ENCODE measurements at places on chromosomes 7 and 10.

DNA sequence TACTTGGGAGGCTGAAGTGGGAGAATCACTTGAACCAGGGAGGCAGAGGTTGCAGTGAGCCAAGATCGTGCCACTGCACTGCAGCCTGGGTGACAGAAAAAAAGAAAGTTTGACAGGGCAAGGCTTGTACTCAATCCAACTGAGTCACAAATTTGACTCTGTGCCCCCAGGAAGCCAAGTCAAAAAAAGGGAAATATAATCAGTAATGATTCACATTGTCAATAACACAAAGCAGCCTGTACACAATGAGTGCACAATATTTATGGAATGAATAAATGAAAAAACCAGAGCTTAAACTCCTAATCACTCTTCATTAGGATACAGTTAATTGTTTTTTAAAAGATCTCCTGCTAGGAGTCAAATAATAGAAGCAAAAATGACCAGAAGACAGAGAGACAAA lies 6.4 kb downstream of the NAPEPLD start:
- no peak for DNase-seq

DNA sequence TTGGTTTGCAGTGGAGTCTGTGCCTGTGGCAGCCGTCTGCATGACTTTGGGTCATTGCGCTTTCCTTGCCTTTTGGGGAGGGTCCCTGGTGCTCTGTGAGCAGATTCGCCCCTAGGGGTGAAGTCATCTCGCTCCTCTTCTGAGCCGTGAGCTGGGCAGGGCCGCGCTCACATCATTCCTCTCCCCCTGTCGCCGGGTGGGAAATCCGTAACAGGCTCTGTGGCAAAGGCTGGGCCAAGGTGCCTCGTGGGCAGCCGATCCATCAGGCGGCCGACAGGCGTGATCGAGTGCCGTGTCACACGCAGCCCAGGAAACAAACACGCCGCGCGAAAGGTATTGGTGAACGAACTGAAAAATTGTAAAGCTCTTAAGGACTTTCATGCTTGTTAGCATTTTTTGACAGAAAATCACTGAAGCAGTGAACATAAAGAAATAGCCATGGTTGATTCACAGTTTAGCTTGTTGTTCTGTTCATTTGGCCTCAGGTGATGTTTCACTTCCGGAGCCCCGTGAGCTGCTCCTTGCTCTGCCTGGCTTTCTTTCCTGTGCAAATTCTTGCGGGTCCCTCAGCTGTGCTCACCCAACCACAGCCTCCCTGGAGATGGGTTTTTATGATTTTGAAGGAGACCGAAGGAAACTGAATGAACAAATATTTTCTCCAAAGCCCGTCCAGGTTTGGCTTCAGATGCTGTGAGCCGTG lies 122.1 kb downstream of the NKX6-2 start:
- DNase-seq = no peak

DNA sequence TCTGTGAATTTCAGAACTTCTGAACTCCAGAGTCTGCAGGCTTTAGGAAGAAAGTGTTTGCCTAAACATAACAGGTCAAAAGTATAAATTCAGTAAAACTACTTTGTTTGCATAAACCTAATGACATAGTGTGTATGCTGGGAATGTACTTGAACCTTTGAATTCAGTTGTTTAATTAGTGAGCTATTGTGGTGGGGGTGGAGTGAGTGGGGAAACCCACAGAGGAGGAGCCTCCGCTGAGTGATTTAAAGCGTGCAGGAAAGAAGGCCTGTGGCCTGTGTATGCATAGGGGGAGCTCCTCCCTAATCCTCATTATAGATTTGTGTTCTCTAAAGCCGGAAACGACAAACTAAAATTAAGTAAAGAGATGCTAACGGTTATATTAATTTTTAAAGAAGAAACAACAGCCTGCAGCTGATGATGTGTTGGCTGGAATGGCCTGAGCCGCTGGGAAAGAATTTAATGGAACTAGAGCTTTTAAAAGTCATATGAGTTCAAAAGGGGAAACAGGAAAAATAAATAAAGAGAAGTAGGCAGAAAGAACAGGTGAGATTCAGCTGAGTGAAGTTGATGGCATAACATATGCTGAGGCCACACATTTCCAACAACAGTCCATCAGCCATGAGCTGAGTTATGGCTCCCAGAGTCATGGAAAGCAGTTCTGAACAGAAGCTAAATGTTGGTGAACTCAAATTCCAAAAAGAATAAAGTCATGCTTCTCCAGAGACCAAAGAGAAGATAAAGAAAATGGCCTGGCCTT lies 595.0 kb downstream of the GRM8 start:
- no peak for DNase-seq

GRCh38 chr10:91460681-91461080 lies 50.5 kb downstream of the HECTD2 start:
- DNase-seq = peak; percentile 10

- DNase-seq = no peak
Observed at GRCh38 chr7:135109562-135109961, 38.3 kb upstream of the TMEM140 start.

- DNase-seq = no peak
Observed at GRCh38 chr7:128383776-128384175, 22.3 kb upstream of the PRRT4 start.

DNA sequence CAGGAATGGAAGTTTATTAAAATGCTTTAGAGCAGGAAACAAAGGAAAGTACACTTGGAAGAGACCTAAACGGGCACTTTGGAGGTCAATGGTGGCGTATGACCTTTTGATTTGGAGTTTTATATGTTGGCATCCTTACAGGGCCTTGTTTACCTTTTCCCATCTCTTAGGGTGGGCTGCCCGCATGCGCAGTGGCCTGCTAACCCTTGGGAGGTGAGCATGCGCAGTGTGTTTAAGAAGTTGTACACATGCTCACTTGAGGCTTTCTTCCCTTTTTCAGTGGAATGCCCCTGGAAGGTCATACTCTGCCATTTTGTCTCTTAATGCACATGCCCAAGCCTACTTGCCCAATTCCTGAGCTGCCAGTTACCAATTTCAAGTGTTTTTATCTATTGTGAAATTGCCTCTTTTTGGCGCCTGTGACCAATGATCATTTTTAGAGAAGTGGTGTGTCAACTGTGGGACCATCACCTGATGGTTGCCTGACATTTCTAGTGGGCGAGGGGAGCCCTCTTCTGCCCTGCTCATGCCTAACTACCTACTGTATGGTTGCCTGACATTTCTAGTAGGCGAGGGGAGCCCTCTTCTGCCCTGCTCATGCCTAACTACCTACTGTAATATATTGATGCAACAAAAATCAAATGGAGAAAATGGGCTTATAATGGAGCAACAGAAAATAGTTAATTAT lies 138.0 kb downstream of the PPP1R9A start:
- DNase-seq = peak; percentile 34

Data from fibroblast of skin of right quadriceps (primary cell).